ENCODE measurements at places on chromosomes 1 and 21.

DNA sequence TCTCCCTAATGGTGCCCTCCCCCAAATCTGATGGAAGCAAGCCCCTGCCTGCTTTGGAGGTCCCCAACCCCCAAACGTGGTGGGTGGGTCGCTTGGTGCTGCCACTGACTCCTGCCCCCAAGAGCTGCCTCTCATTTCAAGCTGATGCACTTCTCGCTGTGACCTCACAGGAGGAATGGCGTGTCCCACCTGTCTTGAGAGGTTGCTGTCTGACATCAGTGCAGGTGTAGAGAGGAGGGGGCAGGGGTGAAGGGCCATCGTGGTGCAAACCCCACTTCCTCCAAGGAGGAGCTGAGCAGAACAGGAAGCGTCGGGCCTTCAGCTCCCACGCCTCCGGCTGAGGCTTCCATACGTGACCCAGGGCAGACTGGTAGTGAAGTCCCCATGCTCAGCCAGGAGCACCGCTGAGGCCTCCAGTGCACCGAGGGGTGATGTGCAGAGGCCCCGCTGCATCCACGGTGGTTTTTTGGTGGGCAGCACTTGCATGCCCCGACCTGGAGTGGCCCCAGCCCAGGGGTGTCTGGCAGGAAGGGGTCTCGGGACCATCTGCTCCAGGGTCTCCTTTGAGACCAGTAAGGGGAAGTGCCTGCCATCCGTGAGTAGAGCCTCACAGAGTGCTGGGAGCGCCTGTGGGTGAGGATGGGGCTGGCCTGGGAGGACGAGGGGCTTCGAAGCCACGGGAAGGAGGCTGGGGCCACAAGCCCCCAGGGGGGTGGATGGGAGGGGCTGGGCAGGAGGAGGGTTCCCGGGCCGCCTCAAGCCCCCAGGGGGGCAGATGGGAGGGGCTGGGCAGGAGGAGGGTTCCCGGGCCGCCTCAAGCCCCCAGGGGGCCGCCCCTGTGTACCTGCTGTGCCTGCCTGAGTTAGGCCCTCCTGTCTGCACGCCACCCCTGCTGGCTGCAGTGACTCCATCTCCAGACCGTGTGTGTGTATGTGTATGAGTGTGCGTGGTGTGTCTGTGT lies 39.8 kb downstream of the WDR4 start:
- DNase-seq, result no peak

DNA sequence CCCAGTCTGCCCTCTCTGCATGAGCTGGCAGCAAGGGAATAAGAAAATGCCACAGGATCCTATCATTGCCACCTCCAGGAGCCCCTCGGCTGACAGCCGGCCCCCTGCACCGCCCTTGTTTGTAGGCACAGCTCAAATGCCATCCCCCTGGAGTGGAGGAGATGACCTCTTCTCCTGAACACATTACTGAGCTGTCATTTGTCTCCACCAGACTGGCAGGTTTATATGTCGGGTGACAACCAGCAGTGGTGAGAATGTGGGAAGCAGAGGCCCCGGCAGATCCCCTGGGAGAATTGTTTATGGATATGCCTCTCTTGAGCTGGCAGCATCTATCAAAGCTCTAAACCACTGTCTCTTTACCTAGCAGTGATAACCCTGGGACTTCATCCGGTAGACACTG lies 135.4 kb upstream of the FMN2 start:
- no peak for DNase-seq

- DNase-seq, result no peak
Observed at GRCh38 chr21:36803816-36804439, 105.0 kb downstream of the SIM2 start.

DNA sequence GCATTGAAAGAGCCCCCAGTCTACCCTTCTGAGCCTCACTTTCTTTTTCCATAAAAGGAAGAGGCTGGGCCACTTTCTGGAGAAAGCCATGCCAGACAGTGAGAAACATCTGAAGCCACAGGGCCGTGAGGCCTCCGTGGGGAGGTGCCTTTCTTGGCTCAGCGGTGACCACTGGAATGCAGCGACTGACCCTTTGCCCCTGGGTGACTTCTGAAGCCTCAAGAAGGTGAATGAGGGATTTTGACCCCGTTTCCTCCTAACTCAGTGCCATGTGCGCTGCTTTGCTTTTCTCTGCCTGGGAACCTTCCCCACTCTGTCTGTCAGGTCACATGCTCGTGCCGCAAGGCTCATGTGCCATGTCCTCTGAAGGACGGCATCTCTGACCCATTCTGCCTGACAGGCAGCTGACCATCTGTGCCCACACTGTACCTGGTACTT lies 44.7 kb upstream of the A3GALT2 start:
- DNase-seq, result no peak

DNA sequence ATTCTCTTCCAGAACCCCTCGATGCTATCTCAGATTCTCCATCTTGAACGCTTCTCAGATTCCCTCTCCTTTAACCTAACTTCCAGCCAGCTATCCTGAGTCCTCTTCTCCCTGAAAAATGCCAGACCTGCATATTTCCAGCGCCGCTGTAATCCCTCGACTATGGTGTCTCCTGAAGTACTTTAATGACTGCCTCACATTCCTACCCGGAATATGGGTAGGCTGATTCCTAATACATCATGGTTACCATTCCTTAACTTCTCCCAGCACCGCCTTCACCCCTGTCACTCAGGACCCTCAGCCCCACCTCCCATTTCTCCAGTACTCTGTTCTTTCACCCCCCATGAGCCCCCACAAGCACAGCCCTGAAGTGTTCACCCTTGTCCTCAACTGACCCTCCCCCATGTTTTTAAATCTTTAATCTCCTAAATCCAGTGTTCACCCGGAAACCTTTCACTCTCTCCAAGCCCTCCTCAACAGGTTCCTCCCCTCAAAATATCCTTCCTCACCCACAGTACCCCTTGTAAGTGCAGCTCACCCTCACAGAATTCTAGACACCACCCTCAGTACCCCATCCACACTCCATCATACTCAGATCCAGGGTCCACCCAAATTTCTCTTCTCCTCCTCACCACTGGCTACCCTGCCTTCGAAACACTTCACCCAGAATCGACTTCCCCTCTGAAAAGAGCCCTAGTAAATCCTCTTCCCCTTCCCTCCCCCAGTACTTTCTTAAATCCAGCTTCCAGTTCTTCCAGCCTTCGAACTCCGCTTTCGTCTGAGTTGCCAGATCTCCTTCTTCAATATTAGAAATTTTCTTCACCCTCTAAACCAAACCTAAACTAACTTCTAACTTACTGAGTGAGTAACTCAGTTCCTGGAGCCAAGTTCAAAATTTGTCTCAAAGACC lies 922 bp downstream of the CPT2 start:
- DNase-seq, result no peak

GRCh38 chr21:26881504-26882228 lies 36.5 kb upstream of the ADAMTS1 start:
- no peak for DNase-seq

GRCh38 chr1:45187725-45188124 lies 18.7 kb downstream of the ZSWIM5 start:
- no peak for DNase-seq

- DNase-seq, result no peak
Observed at GRCh38 chr21:29287383-29287782, 11.3 kb upstream of the BACH1 start.

GRCh38 chr1:39141925-39142324 lies 62.6 kb upstream of the MACF1 start:
- DNase-seq, result no peak

- no peak for DNase-seq
Observed at GRCh38 chr1:27563591-27564471, 40.1 kb downstream of the AHDC1 start.

All from NCI-H1417 treated with DMSO at 0.1 percent for 48 hours (cell line).